ENCODE measurements at places on chromosomes 13 and 19.

DNA sequence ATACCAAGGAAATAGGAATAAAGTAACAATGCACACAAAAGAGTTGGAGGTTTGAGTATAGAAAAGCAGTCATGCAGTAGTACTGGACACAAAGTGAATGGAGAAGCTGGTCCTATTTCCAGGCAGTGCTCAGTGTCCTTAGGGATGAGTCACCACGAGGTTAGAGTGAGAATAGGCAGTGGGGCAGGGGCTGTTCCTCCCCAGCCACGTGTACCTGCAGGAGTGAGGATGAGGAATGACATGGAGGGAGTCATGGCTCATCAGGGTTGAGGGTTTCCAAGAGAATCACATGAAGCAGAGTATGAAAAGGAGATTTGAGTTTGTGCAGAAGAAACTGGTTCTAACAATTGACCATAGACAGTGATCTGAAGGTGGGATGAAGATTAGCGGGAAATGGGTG, 74.8 kb upstream of the ZNF835 start:
- no peak for DNase-seq

- DNase-seq, result no peak
These were observed 319 bp downstream of the FRY start for GRCh38 chr13:32031815-32032370.

DNA sequence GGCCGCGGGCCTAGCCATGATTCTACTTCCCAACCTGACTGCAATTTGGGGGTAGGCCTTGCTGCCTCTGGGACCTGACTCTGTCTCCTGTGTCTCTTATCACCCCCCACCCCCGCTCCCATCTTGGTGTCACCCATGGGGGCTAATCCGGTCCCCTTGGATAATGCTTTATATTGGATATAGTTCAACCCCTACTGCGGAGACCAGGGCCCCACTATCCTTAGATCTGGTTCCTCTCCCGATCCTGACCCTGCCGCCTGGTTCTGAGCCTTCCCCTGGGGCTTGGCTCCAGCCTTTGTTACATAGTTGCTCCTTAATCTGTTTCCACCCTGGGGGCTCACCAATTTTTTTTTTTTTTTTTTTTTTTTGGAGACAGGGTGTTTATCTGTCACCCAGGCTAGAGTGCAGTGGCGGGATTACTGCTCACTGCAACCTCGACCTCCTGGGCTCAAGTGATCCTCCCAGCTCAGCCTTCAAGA, 1.3 kb downstream of the BLOC1S3 start:
- no peak for DNase-seq

DNA sequence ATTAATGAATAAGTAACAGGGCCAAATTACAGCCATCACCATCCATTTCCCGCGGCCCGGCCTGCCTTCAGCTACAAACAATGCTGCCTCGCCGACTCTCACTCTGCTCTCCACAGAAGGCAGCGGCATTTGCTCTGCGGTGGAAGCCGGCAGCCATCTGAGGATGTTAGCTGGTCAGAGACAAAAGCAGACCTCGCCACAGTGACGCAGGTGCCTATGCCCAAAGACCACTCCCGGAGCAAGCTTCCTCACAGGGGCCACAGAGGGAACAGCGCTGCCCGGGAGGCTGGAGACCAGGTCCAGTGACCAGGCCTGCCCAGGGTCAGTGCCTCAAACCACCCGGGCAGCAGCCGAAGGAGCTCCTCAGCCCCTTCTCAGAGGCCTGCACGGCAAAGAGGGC, 16.4 kb downstream of the PEPD start:
- DNase-seq, result no peak

DNA sequence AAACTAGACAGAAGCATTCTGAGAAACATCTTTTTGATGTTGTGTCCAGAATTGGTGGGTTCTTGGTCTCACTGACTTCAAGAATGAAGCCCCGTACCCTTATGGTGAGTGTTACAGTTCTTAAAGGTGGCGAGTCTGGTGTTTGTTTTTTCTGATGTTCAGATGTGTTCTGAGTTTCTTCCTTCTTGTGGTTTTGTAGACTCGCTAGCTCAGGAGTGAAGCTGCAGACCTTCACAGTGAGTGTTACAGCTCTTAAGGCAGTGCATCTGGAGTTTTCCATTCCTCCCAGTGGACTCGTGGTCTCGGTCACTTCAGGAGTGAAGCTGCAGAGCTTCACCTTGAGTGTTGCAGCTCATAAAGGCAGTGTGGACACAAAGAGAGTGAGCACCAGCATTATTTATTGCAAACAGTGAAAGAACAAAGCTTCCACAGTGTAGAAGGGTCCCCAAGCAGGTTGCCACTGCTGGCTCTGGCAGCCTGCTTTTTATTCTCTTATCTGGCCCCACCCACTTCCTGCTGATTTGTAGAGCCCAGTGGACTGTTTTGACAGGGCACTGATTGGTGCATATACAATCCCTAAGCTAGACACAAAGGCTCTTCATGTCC, 1820.8 kb downstream of the UQCRFS1 start:
- no peak for DNase-seq
